ENCODE measurements at places on chromosomes 12 and 14.

DNA sequence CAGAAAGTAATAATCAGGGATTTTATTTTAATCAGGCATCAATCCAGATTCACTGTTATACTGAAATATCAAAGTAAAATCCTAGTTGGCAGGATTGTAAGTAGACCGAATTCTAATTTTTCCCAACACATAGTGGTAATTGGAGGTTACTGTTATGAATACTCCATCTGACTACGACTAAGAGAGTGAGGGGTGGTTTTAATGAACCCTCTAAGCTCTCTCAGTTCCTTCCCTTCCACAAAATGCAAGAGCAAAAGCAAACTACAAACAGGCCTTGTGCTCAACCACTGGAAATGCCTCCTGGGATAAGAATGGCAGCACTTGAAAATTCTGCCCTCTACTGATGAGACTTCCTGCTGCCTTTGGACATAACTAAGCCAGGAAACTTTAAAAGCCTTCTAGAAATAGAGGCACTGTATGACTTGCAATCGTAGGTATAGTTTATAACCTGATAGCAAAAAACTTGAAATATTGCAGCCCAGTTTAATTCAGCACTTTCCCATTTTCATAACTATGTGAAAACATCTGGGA lies 184.8 kb downstream of the SLC16A7 start:
- no peak for DNase-seq

GRCh38 chr14:34843011-34843554 lies 32.1 kb downstream of the BAZ1A start:
- peak; percentile 59 for DNase-seq

DNA sequence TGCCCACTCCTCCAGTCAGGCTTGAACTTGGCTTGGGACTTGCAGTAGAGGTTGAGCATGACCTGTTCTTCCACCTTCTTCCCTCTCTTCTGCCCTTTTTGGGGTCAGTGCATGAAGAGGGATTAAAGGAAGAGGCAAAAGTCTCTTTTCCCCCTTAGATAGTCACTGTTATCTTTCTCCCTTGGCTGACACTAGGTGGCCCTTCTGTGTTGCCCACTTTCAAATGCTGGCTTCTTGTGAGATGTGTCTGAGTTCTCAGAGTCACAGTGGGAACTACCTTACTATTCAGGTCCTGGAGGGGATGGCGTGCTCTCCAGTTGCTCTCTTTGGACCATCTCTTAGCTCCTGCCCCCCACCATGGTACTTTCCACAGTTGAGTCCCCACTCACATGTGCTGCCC lies 73.6 kb downstream of the GPR65 start:
- no peak for DNase-seq

DNA sequence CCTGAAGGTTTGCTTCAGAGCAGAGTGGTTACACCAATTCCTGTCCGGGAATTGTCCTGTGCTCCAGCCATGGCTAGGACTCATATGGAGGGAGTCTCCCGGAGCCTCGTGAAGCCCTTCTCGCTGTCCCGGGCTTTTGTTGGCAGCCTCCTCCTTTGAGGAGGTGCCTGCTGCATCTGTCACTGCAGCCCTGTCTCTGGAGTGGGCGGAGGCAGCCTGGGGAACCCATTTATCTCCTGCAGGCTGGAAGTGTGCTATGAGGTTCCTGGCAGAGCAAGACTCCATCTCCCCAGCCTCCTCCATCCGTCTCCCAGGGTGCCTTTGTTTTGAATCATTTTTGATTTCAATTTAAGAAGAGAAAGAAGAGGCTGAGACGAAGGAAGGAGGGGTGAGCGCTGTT lies 355.3 kb downstream of the GLT1D1 start:
- DNase-seq = no peak

GRCh38 chr14:36683083-36683724 lies 21.5 kb downstream of the PAX9 start:
- DNase-seq = no peak

DNA sequence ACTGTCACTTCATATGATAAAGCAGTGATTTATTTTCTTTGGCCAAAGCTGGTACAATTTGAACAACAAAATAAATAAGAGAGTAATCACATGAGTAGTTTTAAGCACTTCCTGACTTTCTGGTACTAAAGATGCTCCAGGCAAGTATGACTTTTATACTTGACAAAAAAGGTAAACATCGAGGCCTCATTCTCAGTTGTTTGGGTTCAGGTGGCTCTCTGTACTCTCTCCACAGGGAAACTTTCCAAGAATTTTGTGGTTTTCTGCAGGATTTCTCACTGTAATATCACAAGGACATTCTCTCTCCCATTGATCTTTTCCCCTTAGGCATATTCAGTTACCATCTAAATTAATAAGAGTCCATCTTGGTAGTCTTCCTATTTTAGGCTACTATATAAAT lies 26.6 kb upstream of the KCNC2 start:
- DNase-seq = no peak

GRCh38 chr12:74892057-74892633 lies 317.5 kb downstream of the KCNC2 start:
- no peak for DNase-seq

- DNase-seq = no peak
Observed at GRCh38 chr12:92696216-92696615, 6.6 kb upstream of the PLEKHG7 start.

DNA sequence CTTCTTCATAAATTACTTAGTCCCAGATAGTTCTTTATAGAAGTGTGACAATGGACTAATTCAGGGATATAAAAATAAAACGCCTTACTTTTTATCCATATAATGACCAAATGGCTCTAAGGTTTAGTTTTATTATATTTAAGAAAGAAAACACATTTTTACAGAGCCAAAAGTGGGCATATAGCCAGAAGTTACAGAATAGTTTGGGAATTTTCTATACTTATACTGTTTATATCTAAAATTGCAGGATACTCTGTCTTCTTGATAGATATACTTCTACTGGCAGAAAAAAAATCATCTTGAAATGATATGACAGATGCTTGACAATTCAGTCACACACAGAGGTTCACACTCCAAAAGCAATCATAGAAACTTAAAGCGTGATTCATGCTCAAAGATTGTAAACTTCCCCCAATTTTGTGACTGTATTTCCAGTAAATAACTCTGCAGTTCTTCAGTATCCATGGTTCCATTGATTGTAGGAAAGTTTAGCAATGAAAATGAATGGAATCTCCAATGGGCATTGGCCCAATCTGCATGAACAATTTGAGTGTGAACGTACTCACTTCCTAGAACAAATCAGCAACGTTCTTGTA lies 307.8 kb downstream of the NOVA1 start:
- no peak for DNase-seq

- no peak for DNase-seq
Observed at GRCh38 chr14:85532374-85533022, 2.6 kb downstream of the FLRT2 start.

GRCh38 chr12:111249018-111249370 lies 119.9 kb downstream of the PHETA1 start:
- DNase-seq = no peak

- no peak for DNase-seq
Observed at GRCh38 chr12:25254271-25254880, 3.6 kb upstream of the KRAS start.

DNA sequence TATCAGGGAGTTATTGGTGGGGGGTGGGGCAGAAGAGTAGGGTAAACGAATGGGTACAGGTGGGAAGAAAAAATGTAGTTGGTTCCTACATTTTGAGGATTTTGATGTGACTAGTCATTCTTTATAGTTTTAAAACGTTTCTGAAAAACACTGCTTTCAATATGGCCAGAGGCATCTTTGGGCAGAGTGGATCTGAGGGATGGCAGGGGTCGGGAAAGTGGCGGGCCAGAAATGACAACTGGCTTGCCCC lies 527 bp upstream of the ATP23 start:
- no peak for DNase-seq

GRCh38 chr12:546920-547845 lies 87.4 kb downstream of the B4GALNT3 start:
- peak; percentile 73 for DNase-seq

GRCh38 chr12:70002912-70003255 lies 177.9 kb downstream of the MYRFL start:
- no peak for DNase-seq

DNA sequence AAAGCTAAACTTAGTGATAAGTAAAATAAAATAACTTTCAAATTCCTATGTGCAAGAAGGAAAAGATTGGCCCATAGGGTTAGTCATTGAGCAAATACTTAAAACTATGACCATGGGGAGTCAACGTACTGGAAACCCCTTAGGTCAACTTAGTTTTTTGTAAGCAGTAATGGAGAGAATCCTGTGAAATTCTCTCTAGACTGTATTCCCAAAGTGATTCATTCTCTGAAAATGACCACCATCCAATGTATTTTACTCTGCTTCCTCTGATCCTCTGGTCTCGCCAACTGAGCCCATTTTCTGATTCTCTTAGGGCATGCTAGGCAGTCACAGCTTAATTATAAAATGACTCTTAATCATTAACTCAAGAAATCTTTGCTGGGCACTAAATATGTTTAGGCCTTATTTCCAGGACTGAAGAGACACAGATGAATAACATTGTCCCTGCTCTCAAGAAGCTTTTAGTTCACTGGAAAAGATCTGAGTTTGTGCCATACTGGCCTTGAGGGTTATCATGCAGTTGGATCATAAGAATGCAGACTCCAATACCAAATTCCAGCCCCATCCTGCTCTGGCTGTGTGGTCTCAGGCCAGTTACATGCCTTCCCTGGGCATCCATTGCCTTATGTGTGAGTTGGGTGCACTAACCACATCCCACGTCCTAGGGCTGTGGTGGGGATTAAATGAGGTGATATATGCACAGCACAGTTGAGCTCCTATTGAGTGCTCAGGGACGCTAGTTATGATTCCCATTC lies 732.4 kb downstream of the AACS start:
- DNase-seq = no peak

- DNase-seq = no peak
Observed at GRCh38 chr12:106369624-106370346, 12.2 kb downstream of the POLR3B start.

GRCh38 chr12:23556661-23557060 lies 392.8 kb downstream of the SOX5 start:
- no peak for DNase-seq

DNA sequence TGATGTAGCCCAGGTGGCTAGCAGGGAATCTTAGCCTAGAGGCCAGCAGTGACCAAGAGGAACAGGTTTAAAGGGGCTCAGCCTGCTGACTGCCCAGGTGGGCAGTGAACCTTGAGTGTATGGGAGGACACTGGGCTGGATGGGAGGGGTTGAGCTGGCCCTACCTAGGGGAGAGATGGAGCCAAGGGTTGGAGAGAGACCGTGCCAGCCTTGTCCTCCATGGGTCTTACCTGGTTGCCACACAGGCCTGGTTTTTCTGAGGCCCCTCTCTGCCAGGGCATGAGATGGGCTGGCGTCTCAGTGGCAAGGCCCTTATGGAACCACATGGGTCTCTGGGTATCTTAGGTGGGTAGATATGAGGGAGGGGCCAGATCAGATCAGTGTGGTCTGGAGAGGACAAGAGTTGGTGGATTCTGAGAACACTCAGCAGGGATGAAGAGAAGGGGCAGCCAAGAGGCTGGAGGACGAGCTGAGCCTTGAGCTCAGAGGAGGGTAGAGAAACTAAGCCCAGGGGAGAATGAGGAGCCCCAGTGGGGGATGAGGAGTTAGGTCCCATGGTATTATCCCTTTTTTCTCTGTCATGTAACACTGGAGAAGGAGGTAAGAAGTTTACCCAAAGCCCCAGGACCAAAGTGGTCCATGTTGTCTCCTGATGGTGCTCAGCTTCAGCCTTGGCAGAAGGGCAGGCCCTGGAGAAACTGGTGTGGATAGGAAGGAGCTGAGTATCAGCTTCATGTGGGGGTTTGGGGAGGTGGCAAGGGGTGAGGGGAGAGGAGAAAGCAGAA lies 3.7 kb downstream of the GZMB start:
- DNase-seq = no peak
